Ascending aorta (tissue), 2 donors: ENCODE measurements at places on chromosomes 13 and 19.

DNA sequence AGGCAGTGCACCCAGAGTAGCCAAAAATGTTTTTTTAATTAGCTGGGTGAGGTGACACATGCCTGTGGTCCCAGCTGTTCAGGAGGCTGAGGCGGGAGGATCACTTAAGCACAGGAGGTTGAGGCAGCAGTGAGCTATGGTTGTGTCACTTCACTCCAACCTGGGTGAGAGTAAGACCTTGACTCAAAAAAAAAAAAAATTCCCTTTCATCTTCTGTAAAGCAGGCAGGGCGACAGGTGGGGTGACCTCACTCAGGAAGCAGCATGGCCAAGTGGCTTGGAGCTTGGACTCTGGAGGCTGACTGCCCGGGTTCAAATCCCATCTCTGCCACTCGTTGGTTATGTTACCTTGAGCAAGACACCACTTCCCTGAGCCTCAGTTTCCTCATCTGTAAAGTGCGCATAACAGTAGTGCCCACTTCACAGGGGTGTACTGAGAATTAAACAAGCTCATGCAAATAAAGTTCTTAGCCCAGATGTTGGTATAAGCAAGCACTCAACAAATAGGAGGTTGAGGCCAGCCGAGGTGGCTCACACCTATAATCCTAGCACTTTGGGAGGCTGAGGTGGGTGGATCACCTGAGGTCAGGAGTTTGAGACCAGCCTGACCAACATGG is 48.3 kb downstream of the MAP4K1 start:
- no peak for DNase-seq

DNA sequence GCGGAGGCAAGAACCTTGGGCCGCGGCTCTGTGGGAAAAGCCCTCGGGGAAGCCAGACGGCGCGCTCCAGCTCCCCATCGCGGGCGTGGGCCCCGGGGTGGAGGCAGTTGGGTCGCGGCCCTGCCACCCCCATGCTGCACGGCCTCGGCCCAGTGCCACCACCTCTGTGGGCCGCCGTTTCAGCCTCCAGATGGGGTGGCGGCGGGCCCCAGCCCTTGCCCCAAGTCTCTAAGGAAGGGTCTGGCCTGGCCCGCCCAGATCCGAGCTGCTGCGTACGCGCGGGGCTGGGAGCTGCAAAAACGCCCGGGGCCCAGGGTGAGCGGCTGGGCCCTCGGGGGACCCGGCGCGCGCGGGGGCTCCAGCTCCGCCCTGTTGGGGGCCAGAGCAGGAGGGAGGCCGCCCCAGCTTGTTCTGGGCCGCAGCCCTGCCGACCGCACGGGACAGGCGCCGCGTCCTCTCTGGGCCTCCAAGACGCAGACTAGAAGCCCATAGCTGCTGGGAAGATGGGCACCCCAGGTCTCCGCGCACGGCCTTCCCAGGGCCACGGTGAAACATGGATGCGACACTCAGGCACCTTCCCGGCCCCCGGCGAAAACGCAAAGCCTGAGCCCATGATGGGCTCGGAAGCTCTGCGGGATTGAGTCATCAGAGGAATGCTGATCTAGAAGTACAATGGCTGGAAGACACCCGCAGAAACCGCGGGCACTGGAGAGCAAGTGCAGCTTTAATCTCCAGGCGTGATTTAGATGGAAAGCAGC is 110.1 kb downstream of the KCTD15 start:
- no peak for DNase-seq

- DNase-seq = no peak
Measured at GRCh38 chr13:81778350-81778749, 1437.4 kb upstream of the SPRY2 start.

- no peak for DNase-seq
Measured at GRCh38 chr19:12695997-12696365, 450 bp downstream of the FBXW9 start.

- DNase-seq = no peak
Measured at GRCh38 chr13:43086181-43086580, 62.8 kb downstream of the DNAJC15 start.
